ENCODE measurements at places on chromosomes 13 and 19.

DNA sequence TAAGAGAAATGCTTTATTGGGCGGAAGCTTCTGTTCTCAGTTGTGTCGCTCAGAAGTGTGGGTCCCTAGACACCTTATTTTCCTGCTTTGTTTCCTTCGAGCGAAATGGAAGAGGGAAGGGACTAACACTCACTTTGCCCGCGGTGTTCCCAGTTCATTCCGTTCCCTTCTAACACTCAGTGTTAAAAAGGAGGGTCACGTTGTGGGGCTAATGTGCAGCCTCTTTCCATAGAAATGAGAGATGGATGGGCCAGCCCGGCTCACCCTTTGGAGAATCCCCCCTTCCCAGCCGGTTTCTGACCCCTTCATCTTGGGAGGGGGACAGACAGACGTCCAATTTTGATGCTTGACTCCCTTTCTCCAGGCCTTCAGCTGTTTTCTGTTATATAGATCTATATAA, 2.3 kb downstream of the ATP11A start:
- DNase-seq = no peak

GRCh38 chr13:90806016-90806615, 541.4 kb upstream of the MIR17HG start:
- peak; percentile 1 for DNase-seq

DNA sequence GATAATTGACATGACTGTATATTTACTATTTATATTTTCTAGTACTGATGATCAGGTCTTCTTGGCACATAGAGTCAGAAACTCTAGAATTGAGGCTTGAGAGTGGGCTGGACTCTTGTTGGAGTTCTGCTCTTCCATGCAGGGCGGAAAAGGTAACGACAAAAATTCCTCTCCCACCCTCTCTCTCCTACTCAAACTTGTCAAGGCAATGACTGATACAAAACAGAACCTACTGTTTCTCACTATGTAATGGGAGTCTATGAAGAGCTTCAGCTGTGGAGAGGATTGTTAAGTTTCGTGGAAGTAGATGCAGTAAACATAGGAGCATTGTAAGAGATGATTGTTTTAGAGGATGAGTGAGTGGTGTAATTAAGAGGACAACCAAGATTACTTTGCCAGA, 8.8 kb downstream of the EDNRB start:
- no peak for DNase-seq

DNA sequence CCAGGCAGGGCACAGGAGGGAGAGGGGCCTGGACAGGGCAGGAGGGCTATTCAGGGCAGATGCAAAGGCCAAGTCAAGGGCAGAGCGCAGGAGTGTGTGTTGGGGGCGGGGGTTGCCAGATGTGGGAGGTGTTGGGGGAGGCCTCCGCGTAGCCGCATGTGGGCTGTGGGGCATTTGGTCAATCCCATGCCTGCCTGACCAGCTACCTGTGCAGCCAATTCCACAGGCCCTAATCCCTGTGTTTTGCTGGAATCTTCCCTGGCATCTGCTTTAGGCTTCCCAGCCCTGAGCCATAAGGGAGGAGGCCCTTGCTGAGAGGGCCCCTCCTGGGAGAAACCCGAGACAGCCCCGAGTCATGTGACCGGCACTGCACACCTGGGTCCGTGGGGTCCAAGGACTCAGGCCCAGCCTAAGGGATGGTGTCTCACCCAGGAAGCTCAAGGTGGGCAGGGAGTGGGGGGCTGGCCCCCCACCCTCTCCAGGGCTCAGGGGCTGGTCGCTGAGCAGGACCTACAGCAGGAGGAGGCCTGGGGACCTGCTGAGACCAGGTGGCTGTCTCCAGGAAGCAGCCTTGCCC, 20.3 kb downstream of the RFX1 start:
- DNase-seq = no peak

GRCh38 chr19:14467816-14468215, 7.3 kb downstream of the PTGER1 start:
- no peak for DNase-seq

GRCh38 chr19:29845574-29846176, 33.9 kb downstream of the CCNE1 start:
- peak; percentile 63 for DNase-seq

- DNase-seq = no peak
Measured at GRCh38 chr13:72145383-72145782, 278.4 kb upstream of the DACH1 start.

DNA sequence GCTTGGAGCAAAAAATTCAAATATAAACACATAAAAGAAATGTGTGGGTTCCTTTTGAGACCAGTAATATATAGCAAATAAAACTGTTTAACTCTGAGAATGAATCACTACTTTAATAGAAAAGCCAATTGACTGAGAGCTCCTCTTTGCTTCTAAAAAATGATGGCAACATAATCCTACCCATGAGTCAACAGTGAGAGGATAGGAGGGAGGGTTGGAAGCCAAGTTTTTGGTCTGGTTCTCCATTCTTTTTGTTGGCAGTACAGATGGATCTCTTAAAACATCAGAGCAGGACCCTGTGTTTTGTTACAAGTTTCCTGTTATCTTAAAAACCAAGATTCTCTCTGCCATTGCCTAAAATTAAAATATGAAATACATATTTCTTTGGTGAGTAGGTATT, 50.0 kb upstream of the POSTN start:
- DNase-seq = no peak

GRCh38 chr13:22287343-22287920, 616.6 kb downstream of the FGF9 start:
- no peak for DNase-seq

- no peak for DNase-seq
Measured at GRCh38 chr19:1288833-1289685, 3.4 kb downstream of the EFNA2 start.

DNA sequence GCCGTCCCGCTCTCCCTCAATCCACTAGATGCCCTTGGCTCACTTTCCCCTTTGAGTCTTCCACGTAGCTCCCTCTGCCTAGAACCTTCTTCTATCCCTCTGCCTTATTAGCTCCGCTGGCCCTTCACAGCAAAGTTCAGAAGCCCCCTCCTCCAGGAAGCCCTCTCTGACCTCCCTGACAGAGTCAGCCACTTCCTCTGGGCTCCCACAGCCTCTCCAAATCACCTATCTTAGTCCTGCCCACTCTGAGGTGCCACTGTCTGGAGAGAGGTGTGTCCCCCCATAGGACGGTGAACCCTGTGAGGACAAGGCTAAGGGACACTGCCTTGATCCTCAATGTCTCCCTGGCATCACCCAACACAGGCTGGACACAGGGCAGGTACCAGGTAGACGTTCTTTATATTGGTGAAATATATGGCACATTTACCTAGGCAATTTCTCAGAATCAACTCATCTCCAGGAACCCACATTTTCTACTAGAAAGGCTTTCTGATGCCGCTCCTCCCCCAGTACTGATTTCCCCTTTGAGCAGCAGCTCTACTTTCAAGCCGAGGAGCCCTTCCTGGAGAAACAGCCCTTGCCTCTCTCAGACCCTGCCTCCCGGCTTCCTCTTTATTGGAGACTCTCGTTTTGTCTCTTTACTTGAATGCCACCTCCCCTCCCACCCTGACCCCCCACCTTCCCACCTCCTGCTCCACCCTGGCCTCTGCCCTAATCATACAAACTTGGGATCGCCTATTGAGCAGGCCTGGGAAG, 3.4 kb upstream of the TGFB1 start:
- DNase-seq = peak; percentile 3

GRCh38 chr13:20924758-20925394, 22.3 kb upstream of the XPO4 start:
- DNase-seq = peak; percentile 59

GRCh38 chr19:497869-498510, 1.7 kb downstream of the MADCAM1 start:
- DNase-seq = peak; percentile 53

GRCh38 chr19:57947088-57947418, 453 bp downstream of the ZNF256 start:
- no peak for DNase-seq

- no peak for DNase-seq
Measured at GRCh38 chr13:20101467-20102316, 59.2 kb downstream of the GJA3 start.

DNA sequence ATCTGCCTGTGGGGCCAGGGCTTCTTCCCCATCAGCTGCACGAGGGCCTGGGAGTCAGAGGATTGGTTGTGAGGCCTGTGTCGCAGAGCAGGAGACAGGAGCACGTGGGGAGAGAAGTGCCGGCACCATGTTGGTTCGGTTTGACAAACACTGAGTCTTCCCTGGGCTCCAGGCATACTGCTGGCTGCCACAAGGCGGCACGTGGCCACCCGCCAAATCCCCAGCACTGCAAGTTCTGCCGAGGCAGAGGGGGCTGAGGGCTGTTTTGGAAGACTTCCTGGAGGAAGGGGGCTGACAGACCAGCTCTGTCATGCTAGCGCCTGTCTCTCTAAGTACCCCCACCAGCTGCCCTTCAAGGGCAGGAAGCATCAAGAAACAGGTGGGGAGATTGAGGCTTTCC, 9.5 kb downstream of the SHANK1 start:
- no peak for DNase-seq

- DNase-seq = peak; percentile 39
Measured at GRCh38 chr19:51029718-51030117, 3.3 kb upstream of the KLK11 start.

GRCh38 chr13:43697323-43697722, 89.4 kb downstream of the ENOX1 start:
- no peak for DNase-seq
